ENCODE measurements at places on chromosomes 2 and 18. TPM values are rescaled to one million over a fixed set of nuclear protein-coding genes. Genes with fewer than 3 reads are reported as not detected.

GRCh38 chr18:73674125-73674865 lies 473.3 kb downstream of the FBXO15 start:
- H3K4me1 ChIP-seq, result no peaks in the 10 kb centered on the region
- DNase-seq, result no peak
- no peak overlapping the region for H3K4me3 ChIP-seq
- H3K27me3 ChIP-seq, result no peaks in the 10 kb centered on the region
- H3K36me3 ChIP-seq, result no peaks in the 10 kb centered on the region
- H3K27ac ChIP-seq, result no peak overlapping the region

- no peak overlapping the region for H3K4me3 ChIP-seq
- no peaks in the 10 kb centered on the region for H3K27me3 ChIP-seq
- H3K36me3 ChIP-seq, result no peaks in the 10 kb centered on the region
Measured at GRCh38 chr2:237731663-237732062, 66.9 kb upstream of the RBM44 start.

- no peaks in the 10 kb centered on the region for H3K36me3 ChIP-seq
- H3K4me3 ChIP-seq, result no peak overlapping the region
- no peak overlapping the region for H3K27ac ChIP-seq
- no peaks in the 10 kb centered on the region for H3K27me3 ChIP-seq
- peaks cover 6% of the 10 kb centered on the region for H3K4me1 ChIP-seq
Measured at GRCh38 chr2:44291281-44292248, 16.3 kb downstream of the SLC3A1 start.

COMMD1 gene
- 39.5 TPM for total RNA-seq

LIMS2 gene
- 48.3 TPM for total RNA-seq

Data from endothelial cell of umbilical vein (primary cell).